ENCODE measurements at places on chromosomes 7 and 10. TPM values are rescaled to one million over a fixed set of nuclear protein-coding genes. Genes with fewer than 3 reads are reported as not detected.

DNA sequence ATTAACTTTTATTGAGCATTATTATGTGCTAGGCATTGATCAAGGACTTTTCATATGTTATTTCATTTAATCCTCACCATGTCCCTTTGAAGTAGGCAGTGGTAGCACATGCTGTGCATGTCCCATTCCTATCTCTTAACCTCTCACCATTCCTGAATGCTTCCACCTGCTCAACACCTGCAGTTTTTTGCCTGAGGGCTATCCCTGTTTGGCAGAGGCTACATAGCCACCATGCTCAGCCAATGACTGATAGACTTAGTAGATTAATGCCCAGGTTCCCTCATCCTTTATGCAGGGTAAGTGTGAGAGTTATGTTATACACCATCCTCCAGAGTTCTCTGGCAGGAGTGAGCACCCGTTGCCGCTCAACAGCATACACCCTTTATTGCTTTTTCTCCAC lies 387.8 kb downstream of the BBS9 start:
- no peak for DNase-seq

DNA sequence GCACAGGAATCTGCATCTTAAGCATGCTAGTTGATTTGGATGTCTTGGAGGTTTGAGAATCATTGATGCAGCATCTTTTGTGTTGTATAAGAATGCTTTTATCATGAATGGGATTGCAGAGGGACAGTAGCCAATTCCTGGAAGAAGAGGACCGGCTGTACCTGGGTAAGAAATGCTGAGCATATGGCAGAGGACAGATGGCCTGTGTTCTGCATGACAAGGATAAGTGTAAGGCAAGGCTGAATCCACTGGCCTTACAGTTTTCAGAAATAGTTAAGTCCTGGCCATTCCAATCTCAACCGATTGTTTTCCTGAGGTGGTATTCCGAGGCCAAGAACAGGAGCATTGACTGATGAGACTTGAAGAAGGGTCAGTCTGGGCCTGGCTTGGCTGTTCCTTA lies 24.4 kb upstream of the KBTBD2 start:
- DNase-seq: no peak

GRCh38 chr10:72757732-72758131 lies 65.8 kb downstream of the MCU start:
- DNase-seq: no peak

GRCh38 chr10:129030603-129030895 lies 436.5 kb upstream of the MGMT start:
- DNase-seq: no peak

GRCh38 chr7:42214060-42214679 lies 22.8 kb downstream of the GLI3 start:
- DNase-seq: no peak

DNA sequence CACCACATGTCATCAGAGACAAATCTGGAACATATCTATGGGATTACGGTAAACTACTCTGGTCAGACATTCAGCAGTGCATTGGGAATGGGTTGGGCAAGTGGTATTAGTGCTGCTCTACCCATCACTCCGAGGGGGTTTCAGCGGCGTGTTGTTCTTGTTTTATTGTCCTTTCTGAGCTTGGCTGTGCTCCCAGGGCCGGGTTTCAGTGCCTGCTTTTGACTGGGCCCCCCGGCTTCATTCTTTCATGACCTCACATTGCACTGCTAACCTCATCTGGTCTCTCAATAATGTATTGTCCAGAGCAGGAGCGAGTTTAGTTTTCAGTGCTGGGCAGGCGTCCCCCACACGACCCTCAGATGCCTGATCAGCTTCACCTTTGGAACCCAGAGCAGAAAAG lies 364.6 kb downstream of the PAXIP1 start:
- DNase-seq: no peak

TSPAN13 gene
- total RNA-seq: 69.8 TPM

IFIT2 gene
- 9.6 TPM for total RNA-seq
